ENCODE measurements at places on chromosomes 1 and 21.
A peak's percentile ranks its signal among the peaks of the same experiment; 100 is the strongest.

DNA sequence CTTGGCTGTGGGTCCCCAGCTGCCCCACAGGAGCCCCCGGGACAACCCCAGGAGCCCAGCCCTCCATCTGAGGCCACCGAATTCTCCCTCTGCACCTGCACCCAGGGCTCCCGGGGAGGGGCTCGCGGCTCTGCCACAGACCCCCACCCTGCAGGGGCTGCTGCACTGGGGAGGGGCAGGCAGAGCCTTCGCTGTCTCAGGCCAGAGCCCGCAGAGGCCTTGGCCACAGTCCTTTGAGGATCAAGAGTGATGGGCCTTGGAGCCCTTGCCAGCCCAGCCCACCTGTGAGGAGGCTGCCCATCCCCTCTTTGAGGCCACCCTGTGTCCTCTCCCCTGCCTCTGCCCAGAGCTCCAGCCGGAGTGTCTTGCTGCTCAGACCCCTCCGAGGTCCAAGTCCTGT is 6.5 kb downstream of the PERM1 start:
- no peak overlapping the region for H3K27ac ChIP-seq
- peaks cover 15% of the 10 kb centered on the region for H3K4me1 ChIP-seq
- DNase-seq, result no peak
- H3K27me3 ChIP-seq, result peaks cover 9% of the 10 kb centered on the region
- no peaks in the 10 kb centered on the region for H3K36me3 ChIP-seq
- 0 out of 2 replicates have a peak overlapping the region, but pooled peaks have one; percentile 57 for H3K4me3 ChIP-seq

DNA sequence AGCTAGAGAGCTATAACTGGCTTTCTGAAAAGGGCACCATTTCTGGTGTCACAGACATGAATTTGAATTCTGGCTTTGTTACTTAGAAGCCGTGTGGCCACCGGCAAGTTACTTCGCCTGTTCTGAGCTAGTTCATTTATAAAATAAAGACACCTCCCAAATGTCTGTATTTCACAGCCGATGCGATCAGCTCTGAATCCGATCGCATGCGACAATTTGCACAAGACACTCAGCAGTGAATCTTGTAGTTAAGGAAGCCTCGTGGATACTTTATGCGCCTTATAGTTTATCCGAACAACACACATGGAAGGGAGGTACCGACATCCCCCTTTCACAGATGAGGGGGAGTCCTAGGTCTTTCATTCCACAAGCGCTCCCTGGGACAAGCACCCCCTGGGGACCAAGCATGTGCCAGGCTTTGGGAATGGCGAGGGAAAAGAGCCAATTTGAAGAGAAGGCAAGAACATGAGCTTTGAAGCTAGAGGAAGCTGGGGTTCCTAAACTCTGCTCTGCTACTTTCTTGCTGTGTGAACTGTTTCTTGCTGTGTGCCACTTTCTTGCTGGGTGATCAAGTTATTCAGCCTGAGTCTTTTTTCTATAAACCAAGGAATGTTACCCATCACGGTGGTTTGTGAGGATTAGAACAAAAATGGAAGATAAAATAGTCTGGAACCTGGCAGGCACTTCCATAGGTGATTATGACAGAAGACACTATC is 3.9 kb downstream of the ID3 start:
- no peak overlapping the region for H3K4me3 ChIP-seq
- H3K27me3 ChIP-seq, result peaks cover 23% of the 10 kb centered on the region
- H3K36me3 ChIP-seq, result no peaks in the 10 kb centered on the region
- H3K4me1 ChIP-seq, result peaks cover 58% of the 10 kb centered on the region
- peak overlapping the region; percentile 48 for H3K27ac ChIP-seq

GRCh38 chr1:30693366-30693765 is 30.0 kb downstream of the MATN1 start:
- H3K4me3 ChIP-seq, result no peak overlapping the region
- DNase-seq, result no peak
- peaks cover 17% of the 10 kb centered on the region for H3K27me3 ChIP-seq

DNA sequence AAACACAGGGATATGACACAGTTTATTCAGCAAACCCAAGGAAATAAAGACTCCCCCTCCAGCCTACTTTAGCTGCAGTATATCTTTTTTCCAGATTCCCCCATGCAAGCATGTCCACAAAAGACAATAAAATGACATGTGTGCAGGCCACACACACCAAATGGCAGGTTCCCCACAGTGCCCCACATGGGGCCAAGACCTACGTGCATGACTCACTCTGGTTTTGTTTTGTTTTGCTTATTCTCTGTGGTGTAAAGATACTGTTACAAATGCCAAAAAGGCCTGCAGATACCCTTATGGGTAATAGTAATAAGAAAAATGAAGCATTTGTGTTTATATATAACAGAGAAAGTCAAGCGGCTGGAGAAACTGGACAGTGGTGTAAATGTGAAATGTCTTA is 71.6 kb downstream of the RD3 start:
- no peaks in the 10 kb centered on the region for H3K36me3 ChIP-seq
- no peak for DNase-seq
- peaks cover 15% of the 10 kb centered on the region for H3K27me3 ChIP-seq

GRCh38 chr1:241822846-241823245 is 25.2 kb upstream of the EXO1 start:
- no peaks in the 10 kb centered on the region for H3K4me1 ChIP-seq
- no peaks in the 10 kb centered on the region for H3K36me3 ChIP-seq
- H3K27ac ChIP-seq, result no peak overlapping the region
- no peak overlapping the region for H3K4me3 ChIP-seq
- no peak for DNase-seq
- peaks cover 7% of the 10 kb centered on the region for H3K27me3 ChIP-seq

- H3K4me3 ChIP-seq, result no peak overlapping the region
- H3K27ac ChIP-seq, result no peak overlapping the region
Measured at GRCh38 chr21:45998871-45999580, 17.5 kb downstream of the COL6A1 start.

DNA sequence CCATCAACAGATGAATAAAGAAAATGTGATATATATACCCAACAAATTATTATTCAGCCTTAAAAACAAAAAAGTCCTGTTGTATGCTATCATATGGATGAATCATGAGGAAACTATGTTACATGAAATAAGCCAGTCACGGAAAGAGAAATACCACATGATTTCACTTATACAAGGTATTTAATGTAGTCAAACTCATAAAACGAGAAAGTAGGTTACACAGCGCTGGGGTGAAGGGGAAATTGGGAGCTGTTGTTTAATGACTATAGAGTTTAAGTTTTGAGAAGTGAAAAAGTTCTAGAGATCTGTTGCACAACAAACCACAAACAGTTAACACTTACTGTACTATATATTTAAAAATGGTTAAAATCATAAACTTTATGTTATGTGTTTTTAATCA is 58.5 kb downstream of the SLC25A24 start:
- peaks cover 36% of the 10 kb centered on the region for H3K36me3 ChIP-seq
- DNase-seq, result no peak
- no peaks in the 10 kb centered on the region for H3K27me3 ChIP-seq
- H3K27ac ChIP-seq, result no peak overlapping the region
- no peak overlapping the region for H3K4me3 ChIP-seq

- no peak overlapping the region for H3K27ac ChIP-seq
- H3K4me3 ChIP-seq, result no peak overlapping the region
- H3K4me1 ChIP-seq, result no peaks in the 10 kb centered on the region
- DNase-seq, result no peak
- no peaks in the 10 kb centered on the region for H3K36me3 ChIP-seq
Measured at GRCh38 chr1:62025154-62025553, 169.5 kb upstream of the L1TD1 start.
